ENCODE measurements at places on chromosomes 5 and 9.

DNA sequence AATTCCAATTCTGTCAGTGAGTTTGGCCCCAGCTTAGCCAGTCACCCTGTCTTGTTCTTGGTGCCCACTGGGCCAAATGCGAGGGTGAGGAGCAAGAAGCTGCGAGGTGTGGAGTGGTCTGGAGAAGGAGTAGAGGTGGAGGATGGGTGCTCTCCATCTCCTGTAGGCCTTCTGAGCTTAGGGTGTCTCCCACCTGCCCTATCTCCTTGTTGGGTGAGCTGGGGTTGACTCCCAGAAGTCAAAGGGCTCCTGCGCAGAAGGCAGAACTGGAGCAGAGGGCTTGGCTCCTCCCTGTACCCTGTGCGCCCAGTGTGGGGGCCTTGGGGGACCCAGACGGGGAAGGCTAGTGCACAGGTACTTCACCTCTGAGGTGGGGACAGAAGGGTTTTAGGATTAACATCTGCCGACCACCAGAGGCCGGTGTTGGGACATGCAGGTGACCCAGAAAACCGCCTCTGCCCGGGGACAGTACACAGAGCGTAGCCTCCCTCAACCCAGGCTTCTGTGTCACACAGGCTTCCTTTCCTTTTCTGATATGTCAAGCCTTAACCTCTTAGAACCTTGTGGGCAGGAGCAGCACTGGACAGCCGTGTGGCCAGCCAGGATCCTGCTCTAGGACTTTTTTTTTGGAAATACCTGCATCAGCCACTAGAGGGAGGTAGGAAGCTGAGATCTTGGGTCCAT, 16.9 kb downstream of the IL5 start:
- DNase-seq = peak; percentile 50

- no peak for DNase-seq
These were observed 27.1 kb downstream of the FRMD3 start for GRCh38 chr9:83511051-83511450.

- DNase-seq = peak; percentile 33
These were observed 11.2 kb downstream of the KLHL9 start for GRCh38 chr9:21324047-21324446.

DNA sequence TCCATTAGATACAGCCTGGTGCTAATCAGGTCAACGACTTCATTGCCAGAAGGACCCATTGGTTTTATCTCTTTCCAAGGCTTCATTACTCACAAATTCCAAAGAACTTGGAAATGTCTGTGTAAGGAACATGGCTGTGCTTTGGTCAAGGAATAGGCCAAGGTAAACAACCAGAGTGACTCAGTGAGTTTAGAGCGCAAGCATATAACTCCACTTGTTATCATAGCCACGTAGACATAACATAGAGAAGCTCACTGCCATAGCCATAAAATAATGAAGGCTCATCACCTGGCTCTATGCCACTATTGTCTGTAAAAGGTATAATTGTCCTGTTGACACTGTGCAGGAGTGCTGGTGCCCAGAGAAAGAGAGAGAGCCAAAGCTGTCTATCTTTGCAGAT, 139.3 kb upstream of the PLCXD3 start:
- no peak for DNase-seq

GRCh38 chr9:100521282-100521681, 48.3 kb downstream of the TMEFF1 start:
- DNase-seq = no peak

DNA sequence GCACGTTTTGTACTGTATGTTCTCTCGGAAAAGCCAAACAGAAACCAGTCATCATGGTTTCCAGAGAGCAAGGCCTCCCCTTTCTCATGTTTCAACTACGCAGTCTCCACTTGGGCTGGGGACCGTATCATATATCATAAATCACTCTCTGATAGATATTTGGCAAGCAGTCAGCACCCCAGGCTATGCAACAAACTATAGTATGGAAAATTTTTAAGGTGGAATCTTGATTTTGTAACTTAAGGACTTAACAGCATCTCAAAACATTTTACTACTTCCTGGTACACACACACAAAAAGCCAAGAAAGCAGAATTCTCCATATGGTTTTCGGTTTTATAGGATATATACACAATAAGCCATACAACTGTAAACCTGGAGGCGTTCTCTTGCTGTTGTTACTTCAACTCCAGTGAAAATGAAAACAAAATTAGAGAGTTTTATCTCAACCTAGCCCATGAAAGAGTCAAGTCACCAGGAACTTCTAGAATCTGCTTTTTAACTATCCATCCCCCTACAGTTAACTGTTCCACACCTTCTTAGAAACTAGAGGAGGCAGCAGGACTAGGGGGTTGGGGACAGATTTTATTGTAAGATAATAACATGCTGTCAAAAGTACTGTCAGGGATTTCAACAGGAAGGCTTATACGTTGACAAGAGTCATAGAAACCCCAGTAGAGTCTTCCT, 283.4 kb downstream of the NFIB start:
- DNase-seq = no peak

- no peak for DNase-seq
These were observed 1138.2 kb upstream of the CDH18 start for GRCh38 chr5:21126236-21126635.

GRCh38 chr5:33939556-33940262, 3.5 kb downstream of the RXFP3 start:
- DNase-seq = no peak

- DNase-seq = no peak
These were observed 19.3 kb downstream of the NREP start for GRCh38 chr5:111737716-111738115.

- DNase-seq = no peak
These were observed 6.1 kb upstream of the BARX1 start for GRCh38 chr9:93960971-93961841.

DNA sequence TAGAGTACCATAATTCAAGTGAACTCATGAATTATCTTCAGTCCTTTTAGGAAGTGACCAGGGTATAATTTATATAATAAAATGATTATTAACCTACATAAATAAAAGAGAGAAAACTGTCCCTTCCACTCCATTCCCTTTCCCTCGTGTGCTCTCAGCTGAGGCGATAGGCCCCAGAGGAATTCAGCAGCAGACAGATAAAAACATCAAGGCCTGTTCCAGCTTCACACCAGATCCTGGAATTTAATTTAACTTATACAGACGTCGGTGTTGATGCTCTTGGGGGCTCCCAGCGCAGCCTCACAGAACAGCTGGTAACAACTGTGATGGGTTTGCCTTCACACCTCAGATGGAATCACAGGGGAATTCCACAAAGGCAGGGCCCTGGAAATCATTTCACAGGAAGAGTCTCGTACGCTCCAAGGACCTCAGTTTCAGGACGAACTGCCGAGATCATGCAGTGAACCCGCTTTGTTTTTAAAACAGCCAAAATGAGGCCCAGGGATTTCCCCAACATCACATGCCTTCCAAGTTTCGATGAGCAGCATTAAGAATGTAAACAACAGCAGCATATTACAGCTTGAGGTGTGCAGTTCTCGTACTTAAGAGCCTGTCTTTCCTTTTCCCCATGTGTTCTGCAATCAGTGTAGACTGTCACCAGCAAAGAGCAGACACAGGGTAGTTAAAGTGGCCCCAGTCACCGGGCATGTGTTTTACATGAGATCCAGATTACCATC, 73.6 kb upstream of the ALDH1B1 start:
- no peak for DNase-seq

DNA sequence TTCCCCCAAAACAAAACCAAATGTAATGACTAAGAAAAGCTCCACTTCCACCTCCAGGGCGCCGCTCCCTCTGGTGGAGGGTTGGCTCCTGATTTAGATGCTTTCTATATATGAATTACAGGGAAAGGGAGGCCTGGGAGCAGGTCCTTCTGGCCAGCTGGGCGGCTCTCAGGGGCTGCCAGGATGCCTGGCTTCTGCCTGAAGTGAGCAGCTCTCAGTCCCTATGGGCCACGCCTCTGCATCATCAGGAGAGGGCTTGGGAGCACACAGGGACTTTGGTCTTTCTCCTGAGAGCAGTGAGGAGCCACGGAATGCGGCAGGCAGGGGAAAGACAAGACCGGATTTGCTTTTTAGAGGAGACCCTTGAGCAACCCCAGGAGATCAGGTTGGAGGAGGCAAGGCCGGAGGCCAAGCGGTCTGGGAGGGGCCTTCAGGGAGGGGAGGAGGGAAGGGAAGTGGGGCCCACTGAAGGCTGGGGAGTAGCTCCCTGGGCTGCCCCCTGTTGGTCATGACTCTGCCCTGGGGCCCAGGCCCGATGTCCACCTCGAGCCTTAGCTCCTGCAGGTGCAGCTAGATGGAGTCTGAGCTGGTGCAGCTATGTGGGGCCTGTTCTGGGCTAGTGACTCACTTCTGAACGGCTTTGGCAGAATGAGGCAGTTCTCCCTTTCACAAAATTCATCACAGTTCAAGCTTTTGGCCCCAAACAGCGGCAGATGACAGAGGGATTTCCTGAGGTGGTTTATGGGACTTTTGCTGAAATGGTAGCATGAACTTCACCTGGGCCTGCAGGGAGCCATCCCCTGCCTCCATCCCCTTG, 11.3 kb upstream of the GRHPR start:
- DNase-seq = no peak

GRCh38 chr5:132405646-132406045, 36.1 kb downstream of the SLC22A5 start:
- no peak for DNase-seq

DNA sequence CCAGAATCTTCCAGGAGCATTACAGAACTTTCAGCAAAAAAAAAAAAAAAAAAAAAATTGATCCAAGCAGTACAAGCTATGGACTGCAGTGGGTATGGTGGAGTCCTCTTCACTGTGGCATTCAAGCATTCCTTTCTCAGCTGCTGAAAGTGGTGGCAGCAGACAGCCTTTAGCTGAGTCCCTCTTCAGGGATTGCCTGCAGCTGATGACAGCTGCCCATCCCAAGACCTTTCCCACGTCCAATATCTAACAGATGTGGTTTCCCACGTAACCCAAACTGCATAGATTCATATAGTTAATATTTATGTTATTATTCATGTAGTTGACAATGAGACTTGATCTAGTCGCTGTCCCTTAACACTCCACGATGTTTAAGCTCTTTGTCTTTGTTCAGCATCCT, 475.9 kb downstream of the TLE1 start:
- no peak for DNase-seq

GRCh38 chr5:83077662-83078261, 415 bp downstream of the XRCC4 start:
- DNase-seq = no peak

DNA sequence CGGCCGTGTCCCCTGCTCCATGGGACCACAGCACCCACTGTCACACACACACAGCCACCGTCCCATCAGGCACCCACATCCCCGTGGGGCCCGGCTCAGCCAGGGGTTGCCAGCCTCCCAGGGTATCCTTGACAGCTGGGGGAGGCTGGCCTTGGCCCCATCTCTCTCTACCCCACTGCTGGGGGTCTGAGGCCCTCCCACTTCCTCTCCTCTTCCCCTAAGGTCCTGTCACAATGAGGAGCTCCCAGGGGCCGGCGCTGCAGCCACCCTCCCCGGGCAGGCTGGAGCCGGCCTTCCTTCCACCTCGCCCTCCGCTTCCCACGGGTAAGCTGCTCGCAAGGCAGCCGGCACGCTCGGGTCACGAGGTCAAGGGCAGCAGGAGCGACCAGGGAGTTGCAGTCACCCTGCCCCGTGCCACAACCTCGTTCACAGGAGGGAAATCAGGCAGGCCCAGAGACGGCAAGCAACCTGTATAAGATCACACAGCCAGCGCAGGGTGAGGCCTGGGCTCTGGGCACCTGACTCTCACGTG, 38.6 kb upstream of the NOTCH1 start:
- no peak for DNase-seq

GRCh38 chr9:75213765-75214164, 125.5 kb downstream of the OSTF1 start:
- no peak for DNase-seq

GRCh38 chr5:35651002-35651756, 33.5 kb downstream of the SPEF2 start:
- DNase-seq = peak; percentile 31

GRCh38 chr9:20256284-20256948, 365.9 kb downstream of the MLLT3 start:
- no peak for DNase-seq

DNA sequence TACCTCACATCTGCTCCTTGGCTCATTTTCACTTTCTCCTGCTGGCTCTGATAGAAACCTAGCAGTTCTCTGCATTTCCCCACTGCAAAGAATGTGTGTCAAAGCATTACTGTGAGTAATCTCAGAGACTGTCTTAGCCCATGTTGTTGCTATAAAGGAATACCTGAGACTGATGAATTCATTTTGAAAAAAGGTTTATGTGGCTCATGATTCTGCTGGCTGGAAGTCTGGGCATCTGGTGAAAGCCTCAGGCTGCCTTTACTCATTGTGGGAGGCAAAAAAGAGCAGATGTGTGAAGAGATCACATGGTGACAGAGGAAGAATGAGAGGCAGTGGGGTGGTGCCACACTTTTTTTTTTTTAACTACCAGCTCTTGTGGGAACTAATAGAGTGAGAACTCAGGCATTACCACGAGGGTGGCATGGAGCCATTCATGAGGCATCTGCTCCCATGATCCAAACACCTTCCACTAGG, 191.6 kb upstream of the CTNND2 start:
- no peak for DNase-seq

GRCh38 chr9:127793093-127793708, 7.4 kb downstream of the CDK9 start:
- DNase-seq = no peak

GRCh38 chr9:16869131-16869881, 1.2 kb downstream of the BNC2 start:
- DNase-seq = no peak

DNA sequence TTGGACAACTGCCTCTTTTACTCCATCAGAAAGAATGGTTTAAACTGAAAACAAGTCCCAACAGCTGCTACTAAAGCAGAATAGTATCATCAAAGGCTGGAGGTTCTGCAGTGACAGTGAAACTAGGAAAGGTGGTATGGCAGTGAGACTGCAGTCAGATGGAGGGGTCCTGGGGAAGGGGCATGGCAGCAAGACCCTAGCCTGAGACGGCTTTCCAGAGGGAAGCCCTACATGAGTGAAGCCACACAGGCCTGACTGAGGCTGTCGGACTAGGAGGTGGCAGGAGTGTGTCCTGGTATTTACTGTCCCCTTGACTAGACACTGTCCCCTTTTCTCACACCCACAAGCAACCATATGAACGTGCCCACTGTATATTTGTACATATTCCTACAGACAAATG, 40.4 kb upstream of the IPPK start:
- DNase-seq = no peak

DNA sequence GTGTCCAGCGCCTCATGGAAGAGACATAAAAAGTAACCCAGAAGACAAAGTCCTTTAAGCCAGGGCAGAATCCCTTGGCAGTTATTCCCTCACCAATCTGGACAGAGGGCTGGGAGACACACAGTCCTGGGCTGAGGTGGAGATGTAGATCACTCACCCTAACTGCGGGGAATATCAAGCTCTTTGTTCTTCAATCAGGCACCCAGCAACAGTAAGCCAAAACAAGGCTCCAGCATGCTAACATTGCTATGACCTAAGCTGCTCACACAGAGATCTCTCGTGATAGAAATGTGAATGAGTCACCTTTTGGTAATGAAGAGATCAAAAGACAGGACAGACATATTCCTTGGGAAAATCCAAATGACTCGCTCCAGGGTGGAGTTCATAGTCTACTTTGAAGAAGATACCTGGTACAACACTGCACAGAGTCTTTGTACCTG, 101.3 kb downstream of the FBN2 start:
- DNase-seq = no peak

GRCh38 chr9:23153058-23153457, 673.0 kb downstream of the ELAVL2 start:
- DNase-seq = no peak

Measured in hematopoietic multipotent progenitor cell (in vitro differentiated cells).